Amygdala (tissue), 56 donors: ENCODE measurements at places on chromosomes 3 and 15.
A peak's percentile ranks its signal among the peaks of the same experiment; 100 is the strongest.

DNA sequence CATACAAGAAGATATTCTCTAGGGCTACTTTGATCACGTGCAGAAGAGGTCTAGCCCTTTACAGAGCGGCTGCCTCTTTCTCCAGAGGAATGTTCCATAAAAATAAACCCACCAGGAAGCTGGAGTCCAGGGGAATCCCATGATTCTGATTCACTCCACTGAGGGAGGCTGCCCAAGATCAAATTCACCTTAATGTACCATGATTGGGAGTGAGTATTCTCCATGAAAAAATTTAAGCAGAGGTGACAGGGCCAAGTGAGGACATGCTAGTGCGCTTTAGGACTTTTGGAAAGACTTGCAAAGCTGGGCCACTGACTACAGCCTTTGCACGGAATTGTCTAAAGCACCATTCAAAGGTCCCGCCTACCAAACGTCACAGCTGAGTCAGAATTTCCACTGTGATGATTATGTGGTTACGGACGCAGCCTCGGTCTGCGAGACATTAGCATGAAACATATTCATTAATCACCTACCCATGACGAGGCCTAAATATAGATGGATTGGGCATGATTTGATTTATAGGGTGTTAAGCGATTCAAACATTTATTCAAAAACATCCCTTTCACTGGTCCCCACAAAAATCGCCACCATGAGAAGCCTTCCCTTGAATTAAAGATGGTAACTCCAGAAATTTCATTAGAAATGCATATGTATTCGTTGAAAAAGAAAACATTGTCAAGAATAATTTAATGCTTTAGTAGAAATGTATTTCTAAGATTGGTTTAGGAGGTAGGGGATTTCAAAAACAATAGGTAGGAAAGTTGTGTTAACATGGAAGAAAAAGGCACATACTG is 152.6 kb downstream of the GREM1 start:
- no peak for DNase-seq

- DNase-seq = no peak
Measured at GRCh38 chr3:129013491-129013891, 12.4 kb downstream of the EFCC1 start.

GRCh38 chr3:40780291-40780924 is 255.6 kb downstream of the ZNF621 start:
- peak; percentile 74 for DNase-seq

DNA sequence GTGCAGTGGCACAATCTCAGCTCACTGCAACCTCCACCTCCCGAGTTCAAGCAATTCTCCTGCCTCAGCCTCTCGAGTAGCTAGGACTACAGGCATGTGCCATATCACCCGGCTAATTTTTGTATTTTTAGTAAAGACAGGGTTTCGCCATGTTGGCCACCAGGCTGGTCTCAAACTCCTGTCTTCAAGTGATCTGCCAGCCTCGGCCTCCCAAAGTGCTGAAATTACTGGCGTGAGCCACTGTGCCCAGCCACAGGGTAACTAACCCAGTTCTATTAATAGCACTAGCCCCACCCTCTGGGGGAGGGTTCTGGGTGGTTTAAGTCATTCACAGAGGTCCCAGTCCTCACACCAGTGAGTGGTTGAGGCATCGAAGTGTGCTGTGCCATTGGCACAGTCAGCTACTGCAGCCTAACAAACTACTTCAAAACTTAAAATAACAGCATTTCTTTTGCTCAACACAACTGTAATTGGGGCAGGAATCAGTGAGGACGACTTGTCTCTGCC is 44.0 kb downstream of the RHCG start:
- no peak for DNase-seq

DNA sequence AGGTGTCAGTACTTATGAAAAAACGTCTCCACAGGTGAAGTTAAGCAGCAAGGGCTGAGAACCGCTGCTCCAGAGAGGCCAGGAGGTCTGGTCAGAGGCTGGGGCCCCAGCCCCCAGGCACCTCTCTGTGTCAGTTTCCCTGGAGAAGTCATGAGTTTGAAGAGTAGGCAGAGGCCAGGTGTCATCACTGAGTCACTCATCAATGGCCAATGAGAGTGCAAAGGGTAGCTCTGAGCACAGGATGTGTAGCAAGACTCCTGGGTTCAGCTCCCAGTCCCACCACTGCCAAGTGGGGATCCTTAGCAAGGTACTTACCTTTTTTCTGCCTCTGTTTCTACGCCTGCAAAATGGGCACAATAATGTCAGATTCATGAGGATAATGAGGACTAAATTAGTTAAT is 47.9 kb downstream of the CORO2B start:
- DNase-seq = no peak

GRCh38 chr15:86267892-86268291 is 188.2 kb downstream of the AGBL1 start:
- DNase-seq = no peak

GRCh38 chr3:64244011-64244942 is 19.0 kb upstream of the PRICKLE2 start:
- no peak for DNase-seq

GRCh38 chr3:49512781-49513355 is 41.4 kb upstream of the BSN start:
- DNase-seq = no peak

GRCh38 chr3:23106666-23107065 is 96.5 kb upstream of the UBE2E2 start:
- no peak for DNase-seq

GRCh38 chr15:89165677-89166076 is 55.7 kb downstream of the RLBP1 start:
- DNase-seq = no peak

DNA sequence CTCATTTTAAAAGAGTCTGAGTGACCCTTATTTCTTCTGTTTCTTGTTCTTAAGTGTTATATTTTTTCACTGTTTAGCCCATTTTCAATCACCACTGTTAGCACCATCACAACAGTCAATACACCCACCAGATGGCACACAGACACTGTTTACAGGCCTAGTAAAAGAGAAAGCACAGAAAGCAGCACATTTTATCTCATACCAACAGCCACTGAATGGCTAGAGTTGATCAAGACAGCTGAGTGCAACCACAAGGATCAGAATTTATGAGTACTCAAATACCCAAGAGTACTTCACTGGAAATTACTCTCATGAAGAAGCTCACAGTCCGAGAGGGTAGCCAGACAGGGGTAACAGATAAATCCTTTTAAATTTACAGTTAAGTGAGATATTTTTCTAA is 127.0 kb downstream of the TFDP2 start:
- no peak for DNase-seq

GRCh38 chr3:166877971-166878370 is 502.1 kb downstream of the ZBBX start:
- no peak for DNase-seq

GRCh38 chr3:48155122-48155521 is 33.1 kb downstream of the CDC25A start:
- DNase-seq = no peak

DNA sequence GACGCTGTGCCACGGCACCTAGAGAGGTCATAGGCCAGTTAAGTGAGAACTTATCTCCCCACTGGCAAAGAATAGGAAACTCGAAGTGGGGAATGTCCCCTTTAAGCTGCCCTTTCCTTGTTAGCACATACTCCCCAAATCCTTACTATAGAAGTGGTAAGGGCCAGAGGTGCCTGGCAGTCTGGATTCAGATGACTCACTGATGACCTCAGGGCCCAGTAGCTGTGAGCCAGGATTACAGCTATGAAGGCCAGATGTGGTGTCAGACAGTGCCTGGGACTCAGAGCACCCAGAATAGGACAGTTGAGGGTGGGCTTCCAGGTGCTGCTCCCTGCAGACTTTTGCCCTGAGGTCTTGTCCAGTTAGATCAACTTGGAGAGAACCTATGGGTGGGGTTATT is 37.7 kb downstream of the PDIA5 start:
- DNase-seq = no peak

DNA sequence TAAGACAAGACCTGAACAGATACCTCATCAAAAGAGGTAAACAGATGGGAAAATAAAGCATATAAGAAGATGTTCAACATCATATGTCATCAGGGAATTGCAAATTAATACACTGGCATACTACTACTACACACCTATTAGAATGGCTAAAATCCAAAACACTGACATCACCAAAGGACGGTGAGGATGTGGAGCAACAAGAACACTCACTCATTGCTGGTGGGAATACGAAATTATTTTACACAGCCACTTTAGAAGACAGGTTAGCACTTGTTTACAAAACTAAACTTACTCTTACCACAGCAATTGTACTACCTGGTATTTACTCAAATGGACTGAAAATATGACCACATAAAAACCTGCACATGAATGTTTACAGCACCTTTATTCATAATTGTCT is 119.6 kb downstream of the GSK3B start:
- DNase-seq = no peak

GRCh38 chr3:23076437-23076836 is 126.7 kb upstream of the UBE2E2 start:
- DNase-seq = no peak

DNA sequence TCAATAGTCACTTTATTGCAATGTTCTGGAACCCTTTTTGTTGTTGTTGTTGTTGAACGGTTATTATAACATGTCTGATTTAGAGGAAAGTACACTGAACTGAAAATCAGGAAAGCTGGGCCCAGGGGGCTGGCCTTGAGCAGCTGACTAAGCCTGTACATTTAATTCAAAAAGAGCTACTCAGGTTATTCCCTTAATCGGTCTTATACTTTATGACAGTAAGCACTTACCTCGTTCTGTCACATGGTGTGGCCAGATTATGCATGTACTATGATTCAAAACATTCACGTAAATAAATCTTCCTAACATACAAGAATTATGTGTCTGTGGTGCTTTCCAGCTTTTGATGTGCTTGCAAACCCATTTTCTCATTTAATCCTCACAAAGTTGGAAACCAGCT is 382.5 kb upstream of the TPRG1 start:
- no peak for DNase-seq

- DNase-seq = no peak
Measured at GRCh38 chr15:87365186-87365585, 891.4 kb downstream of the NTRK3 start.

GRCh38 chr15:83324799-83325198 is 40.3 kb upstream of the BNC1 start:
- no peak for DNase-seq

DNA sequence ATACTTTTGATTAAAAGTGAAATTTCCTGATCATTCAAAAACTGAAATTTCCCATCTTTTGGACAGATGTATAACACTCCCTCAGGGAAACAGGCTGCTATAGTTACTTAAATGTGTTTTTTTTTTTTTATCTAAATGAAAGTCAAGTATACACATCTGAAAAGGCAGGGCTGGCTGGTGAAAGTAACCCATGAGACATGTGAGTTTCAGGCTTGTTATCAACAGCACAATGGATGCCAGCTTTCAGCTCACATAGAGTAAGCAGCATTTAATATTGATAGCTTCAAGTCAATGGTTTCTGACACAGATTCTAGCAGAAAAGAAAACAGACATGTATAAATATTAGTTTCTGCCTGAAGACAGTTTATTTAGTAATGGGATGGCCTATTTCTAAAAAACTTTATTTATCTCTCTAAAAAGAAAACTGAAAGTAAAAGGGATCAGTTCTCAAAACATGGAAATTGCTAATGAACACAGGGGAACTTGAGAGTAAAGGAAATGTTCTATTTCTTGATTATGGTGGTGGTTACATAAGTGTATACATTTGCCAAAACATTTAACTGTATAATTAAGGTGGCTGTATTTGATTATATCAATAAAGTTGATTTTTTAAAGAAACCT is 89.7 kb upstream of the CMC1 start:
- DNase-seq = no peak

GRCh38 chr15:22259881-22260421 is 179.6 kb downstream of the OR4M2 start:
- no peak for DNase-seq

- DNase-seq = no peak
Measured at GRCh38 chr3:164467007-164467406, 611.3 kb downstream of the SI start.

- no peak for DNase-seq
Measured at GRCh38 chr15:48868023-48868422, 9.9 kb upstream of the EID1 start.

GRCh38 chr15:42612367-42612912 is 37.0 kb downstream of the STARD9 start:
- DNase-seq = no peak

- no peak for DNase-seq
Measured at GRCh38 chr15:89817701-89818280, 3.1 kb upstream of the ANPEP start.

DNA sequence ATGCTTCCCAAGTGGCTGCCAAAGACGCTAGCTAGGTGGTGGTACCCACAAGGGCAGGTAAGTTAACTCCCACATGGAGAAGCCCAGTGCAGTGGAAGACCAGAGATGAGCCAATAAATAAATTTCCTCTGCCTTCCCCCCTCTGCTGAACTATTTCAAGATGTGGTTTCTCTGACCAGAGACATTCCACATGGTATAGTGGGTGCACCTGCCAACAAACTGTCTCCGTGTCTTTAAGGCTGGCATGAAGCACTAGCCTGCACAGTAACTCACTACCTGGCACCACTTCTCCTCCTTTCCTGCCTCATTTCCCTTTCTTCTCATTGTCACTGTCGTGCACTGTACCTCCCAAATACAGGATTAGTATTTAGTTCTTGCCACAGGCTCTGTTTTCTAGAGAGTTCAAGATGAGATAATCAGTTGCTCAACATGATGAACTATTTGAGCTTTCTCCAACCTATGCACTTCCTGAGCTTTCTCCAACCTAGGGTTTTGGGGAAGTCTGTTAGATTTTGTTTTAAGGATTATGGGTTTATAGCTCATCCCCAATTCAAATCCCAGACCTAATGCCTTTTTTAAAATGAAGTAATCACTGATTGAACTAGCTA is 8.4 kb upstream of the CRTAP start:
- DNase-seq = no peak

DNA sequence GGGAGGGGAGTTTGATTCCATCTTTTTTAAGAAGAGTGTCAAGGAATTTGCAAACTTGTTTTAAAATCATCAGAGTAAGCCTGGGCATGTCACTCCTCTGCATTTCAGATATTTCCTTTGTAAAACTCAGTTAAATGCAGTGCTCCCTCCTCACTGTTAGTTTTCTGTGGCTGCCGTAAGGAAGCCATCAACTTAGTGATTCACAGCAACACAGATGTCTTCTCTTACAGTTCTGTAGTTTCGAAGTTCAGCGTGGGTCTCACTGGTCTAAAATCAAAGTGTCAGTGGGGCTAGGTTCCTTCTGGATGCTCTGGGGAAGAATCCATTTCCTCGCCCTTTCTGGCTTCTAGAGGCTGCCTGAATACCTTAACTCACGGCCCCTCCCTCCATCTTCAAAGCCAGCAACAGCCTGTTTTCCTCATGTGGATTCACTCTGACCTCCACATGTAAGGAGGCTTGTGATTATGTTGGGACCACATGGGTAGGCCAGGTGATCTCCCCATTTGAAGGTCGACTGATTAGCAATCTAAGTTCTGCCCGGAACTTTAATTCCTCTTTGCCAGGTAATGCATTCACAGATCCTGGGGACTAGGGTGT is 12.4 kb downstream of the ISG20 start:
- DNase-seq = no peak

- no peak for DNase-seq
Measured at GRCh38 chr15:71078506-71079207, 36.6 kb upstream of the THSD4 start.

- DNase-seq = no peak
Measured at GRCh38 chr3:20912406-20912805, 726.4 kb upstream of the SGO1 start.
